Activated CD8-positive, alpha-beta memory T cell treated with anti-CD3 and anti-CD28 coated beads, Interleukin-2, amount 50 U/mL, for 4 hours (primary cell): ENCODE measurements at places on chromosomes 6 and 20.

DNA sequence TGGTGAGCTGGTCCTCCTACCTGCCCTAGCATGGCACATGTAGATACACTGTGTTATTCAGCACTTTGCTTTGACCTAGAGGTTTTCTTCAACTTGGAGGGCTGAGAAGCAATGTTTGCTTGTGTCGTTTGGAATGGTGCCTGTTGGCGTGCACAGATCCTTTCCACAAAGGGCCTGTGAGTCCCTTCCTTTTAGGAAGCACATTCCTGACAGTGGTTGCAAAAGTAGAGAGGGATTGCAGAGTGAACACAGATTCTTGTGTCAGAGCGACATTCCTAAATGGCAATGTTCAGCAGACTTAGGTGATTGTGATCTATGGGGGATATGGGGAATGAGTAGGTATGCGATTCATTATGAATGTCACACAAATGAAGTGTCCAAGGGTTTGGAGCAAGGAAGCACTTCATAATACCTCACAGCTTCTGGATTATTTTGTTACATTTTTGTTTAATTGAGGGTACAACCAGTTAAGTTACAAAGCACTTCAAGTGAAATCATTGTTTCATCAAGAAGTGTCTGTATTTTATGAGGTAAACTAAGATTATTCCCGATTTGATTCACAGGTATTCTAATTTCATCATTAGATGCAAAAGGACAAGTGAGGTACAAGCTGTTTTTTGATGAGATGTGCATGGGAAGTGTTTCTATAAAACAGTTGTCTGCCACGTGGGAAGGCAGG lies 713 bp upstream of the RNF144B start:
- no peak for DNase-seq

GRCh38 chr20:61664556-61665320 lies 400.9 kb downstream of the TAF4 start:
- no peak for DNase-seq

- no peak for DNase-seq
Observed at GRCh38 chr20:14950633-14951032, 613.2 kb upstream of the FLRT3 start.

GRCh38 chr6:21451546-21452013 lies 142.0 kb upstream of the SOX4 start:
- no peak for DNase-seq

DNA sequence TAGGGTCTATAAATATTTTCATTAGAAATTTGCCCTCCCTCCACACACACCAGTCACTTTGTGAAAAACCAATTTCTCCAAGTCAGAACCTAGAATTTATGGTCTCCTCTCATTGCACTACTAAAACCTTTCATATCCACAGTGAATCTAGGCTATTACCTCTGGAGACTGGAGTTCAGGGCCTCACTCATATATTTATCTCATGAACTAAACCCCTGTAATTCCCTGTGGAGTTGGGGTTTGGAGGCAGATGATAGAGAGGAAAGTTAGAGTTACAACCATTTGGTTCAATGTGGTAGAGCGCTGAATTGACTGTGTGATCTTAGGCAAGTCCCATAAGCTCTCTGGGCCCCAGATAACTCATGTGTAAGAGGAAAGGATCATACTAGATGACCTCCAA lies 18.2 kb upstream of the CEP85L start:
- no peak for DNase-seq

GRCh38 chr6:4723383-4723782 lies 52.8 kb upstream of the CDYL start:
- DNase-seq: no peak

DNA sequence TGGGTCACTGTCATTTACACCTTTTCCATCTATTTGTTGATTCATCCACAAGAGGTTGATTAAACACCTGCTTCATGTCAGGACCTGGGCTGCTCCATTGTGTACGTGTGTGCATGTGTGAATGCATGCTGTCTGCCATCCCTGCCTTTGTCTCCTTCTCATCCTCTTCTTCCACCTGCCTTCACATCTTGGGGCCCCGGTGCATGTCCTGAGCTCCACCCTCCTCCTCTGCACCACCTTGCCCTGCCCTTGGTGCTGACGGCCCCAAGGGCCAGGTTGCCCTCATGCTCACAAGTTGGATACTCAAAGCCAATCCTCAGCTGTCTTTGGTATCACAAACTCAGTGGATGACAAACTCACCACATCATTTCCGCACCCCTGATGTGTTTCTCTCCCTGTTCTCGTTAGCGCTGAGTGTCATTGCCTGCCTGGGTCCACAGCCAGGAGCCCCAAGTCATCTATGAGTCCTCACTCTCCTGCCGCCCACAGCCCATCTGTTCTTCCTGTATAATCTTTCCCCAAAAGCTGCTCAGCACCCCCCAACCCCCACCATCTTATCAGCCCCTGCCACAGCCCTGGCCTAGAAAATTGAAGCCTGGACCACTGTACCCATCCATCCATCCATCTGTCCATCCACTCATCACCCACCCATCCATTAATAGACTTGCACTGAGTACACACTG lies 85.0 kb downstream of the SRC start:
- DNase-seq: no peak

GRCh38 chr6:53999088-53999755 lies 112.0 kb upstream of the MLIP start:
- no peak for DNase-seq
